Fibroblast of skin of left biceps (primary cell): ENCODE measurements at places on chromosomes 5 and 9.
A peak's percentile ranks its signal among the peaks of the same experiment; 100 is the strongest.

- DNase-seq: no peak
Observed at GRCh38 chr9:129133082-129133481, 21.9 kb downstream of the PTPA start.

GRCh38 chr5:42745856-42746255 lies 10.8 kb upstream of the CCDC152 start:
- no peak for DNase-seq

GRCh38 chr5:54528633-54529209 lies 11.2 kb downstream of the SNX18 start:
- no peak for DNase-seq

- no peak for DNase-seq
Observed at GRCh38 chr5:137096149-137097103, 402.7 kb downstream of the SPOCK1 start.

DNA sequence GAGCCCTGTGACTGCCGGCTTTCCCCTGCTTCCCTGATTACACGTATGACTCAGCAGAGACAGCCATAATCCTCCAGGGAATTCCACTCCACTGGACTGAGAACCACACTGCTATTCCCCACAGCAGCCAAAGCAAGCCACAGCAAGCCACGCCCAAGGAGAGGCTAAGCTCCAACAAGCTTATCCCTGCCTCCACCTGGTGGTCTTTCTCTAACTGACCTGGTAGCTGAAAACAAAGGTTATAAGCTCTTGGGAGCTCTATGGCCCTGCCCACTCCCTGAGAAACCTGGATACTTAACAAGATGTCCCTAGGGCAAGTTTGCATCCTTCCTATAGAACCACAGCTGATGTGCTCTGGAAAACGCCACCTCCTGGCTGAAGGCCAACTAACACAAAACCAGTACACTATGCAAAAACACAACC lies 613.7 kb upstream of the CDH18 start:
- DNase-seq: no peak

GRCh38 chr9:134575901-134576176 lies 65.8 kb upstream of the COL5A1 start:
- no peak for DNase-seq

- peak; percentile 23 for DNase-seq
Observed at GRCh38 chr9:110104261-110104809, 103.6 kb downstream of the C9orf152 start.

GRCh38 chr9:122815544-122815943 lies 12.8 kb downstream of the PDCL start:
- no peak for DNase-seq

DNA sequence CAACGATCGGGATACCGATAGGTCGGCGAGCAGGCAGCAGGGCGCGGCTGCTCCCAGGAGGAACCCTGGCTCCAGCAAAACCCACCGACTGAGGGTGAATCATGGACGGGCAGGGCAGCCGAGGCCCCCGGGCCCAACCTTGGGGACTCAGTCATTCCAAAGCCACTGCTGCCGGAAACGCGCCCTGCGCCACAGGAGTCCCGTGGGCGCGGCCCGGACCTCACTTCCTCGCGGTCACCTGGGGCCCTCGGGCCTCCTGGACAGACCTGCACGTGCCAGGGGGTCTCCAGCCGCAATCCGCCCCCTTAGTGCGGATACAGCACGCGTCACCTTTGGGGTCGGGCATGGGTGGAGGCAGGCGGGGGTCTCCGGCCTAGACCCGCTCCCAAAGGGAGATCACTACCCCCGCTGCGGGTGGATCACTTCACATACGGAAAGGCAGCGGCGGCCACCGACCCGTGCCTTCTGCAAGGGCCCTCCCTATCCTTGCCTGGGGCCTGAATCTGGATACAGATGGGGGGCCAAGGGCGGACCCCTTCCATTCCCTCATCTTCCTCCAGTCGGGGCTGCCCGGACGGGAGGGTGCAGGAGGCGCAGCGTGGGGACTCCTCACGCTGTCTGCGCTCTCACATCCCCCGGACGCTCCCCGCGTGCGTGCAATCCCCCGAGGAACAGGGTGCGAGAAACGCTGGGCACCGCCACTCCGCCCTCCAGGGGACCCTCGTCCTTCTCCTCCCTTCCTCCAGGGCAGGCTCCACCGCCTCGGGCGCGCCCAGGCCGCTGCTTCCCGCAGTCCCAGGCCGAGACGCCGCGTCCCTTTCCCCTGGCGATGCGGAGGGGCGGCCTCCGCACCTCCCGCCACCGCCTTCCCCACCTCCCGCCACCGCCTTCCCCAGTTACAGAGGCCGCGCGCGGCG lies 586 bp downstream of the TXN start:
- no peak for DNase-seq

DNA sequence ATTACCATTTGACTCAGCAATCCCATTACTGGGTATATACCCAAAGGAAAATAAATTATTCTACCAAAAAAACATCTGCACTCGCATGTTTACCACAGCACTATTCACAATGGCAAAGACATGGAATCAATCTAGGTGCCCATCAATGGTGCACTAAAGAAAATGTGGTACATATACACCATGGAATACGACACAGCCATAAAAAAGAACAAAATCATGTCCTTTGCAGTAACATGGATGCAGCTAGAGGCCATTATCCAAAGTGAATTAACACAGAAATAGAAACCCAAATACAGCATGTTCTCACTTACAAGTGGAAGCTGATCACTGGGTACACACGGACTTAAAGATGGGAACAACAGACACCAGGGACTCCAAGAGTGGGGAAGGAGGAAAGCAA lies 2.1 kb downstream of the CDC23 start:
- DNase-seq: no peak

DNA sequence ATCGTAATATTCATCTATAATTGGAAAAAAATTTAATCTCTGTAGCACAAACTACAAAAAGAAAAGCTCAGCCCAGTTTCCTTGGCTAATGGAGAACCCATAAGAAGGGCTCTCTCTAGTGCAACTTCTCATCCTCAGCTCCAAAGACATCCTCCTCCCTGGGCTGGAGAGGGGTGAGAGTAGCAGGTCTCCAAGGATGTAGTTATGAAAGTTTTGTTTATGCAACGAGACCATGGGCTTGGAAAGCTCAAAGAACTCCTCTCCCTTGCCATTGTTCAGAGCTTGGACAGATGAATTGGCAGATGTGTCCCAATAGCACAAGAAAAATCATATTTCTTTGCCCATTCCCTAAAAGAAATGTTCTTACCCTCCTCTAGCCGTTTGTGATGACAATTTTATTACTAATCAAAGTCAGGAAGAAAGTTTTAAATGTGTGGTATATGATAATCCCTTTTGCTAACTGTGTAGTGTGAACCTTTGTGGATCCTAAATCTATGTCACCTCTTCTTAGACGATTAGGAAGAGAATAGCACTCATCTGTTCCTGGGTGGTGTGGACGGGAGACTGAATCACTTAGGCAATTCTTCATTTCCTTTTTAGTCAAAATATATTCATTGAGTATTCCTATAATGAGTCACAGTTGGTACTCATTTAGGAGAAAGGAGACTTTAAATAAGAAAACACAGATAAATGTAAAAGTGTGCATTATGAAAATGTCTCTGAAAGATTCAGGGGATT lies 52.2 kb downstream of the GARNL3 start:
- no peak for DNase-seq

DNA sequence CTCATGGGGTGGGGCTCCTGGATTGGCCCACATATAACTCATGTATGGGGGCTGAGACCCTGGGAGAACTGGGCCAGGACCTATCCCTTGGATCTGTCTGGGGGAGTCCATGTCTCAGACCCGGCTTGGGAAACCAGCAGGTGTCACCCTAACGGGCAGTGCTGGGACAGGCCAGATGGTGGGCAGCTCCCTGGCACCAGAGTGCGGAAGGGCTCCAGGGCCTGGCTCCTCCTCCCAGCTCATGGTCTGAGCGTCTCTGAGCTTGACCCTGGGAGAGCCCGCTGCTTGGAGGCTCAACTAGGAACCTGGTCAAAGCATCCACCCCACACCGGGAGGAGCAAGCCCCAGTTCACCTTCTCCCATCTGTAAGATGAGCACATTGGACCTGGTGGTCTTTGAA lies 15.5 kb upstream of the NCS1 start:
- no peak for DNase-seq

DNA sequence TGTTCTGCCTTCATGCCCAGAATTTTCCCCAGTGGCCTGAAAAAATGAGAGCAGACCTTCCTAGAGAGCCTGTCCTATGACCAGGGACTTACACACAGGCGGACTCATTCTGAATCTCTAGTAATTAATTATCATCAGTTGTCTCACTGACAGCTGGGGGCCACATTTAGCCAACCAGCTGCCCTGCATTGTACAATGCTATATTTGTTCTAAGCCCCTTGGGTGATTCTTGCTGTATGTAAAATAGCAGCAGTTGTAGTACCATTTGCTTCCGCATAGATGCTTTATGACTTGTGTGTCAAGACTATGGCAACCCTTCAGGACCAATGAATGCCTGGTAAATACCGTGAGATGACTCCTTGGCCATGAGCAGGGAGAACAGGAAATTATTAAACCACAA lies 415.4 kb upstream of the SEMA6A start:
- DNase-seq: no peak

DNA sequence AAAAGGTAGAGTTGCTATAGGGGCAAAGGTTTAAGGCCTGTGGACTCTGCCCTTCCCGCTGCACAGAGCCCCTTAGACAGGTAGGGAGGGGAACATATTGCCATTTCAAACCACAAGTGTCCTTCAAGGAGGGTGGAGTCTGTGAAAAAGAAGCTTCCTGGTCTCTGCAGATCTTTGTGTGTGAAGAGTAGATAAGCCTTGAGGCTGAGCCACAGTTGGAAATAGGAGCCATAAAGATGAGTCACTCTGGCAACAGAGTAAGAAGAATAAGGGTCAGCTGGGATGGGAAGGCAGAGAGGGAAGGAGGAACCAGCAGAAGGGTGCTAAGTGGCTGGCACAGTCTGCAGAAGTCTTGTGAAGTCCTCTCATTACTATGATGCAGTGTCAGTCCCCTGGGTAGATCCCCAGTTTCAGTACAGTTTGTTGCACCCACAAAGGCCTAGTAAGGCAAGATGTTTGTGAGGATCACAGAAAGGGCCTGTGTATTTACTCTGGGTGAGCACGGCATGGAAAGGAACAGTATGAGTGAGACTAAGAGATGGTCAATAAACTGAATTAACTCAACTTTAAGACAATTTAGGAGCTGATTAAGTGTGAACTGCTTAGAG lies 18.1 kb downstream of the GRXCR2 start:
- DNase-seq: peak; percentile 35

GRCh38 chr5:137627706-137628105 lies 108.2 kb downstream of the KLHL3 start:
- DNase-seq: no peak

DNA sequence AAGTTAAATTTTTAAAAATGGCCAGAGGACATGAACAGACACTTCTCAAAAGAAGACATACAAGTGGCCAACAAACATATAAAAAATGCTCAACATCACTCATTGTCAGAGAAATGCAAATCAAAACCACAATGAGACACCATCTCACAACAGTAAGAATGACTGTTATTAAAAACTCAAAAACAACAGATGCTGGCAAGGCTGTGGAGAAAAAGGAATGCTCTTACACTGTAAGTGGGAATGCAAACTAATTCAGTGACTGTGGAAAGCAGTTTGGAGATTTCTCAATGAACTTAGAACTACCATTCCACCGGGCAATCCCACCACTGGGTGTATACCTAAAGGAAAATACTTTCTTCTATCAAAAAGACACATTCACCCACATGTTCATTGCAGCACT lies 168.5 kb upstream of the PIK3R1 start:
- DNase-seq: peak; percentile 75

DNA sequence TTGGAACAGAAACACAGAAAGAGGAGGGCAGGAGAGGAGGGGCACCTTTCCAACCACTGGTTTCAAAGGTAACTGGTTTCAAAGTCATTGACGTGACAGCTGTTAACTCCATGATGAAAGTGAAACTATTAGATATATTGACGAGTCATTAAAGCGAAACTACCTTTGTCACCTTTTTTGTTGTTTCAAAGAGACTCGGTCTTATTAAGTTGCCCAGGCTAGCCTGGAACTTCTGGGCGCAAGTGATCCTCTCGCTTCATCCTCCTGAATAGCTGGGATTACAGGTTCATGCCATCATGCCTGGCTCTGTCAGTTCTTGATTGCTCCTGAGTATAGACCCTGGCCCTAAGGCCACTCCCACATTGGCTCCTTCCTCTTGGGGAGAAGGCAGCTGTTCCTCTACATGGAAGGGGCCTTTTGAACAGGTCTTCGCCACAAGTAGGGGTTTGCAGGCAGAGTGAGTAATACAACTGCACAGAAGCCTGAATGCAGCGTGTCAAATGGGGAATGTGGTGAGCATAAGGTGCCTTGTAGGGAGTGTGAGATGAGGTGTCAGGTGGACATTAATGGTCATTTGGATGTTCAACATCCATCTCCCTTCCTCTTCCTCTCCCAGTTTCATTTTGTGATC lies 3.4 kb upstream of the F12 start:
- no peak for DNase-seq

- DNase-seq: no peak
Observed at GRCh38 chr5:174610968-174611367, 113.4 kb upstream of the MSX2 start.

DNA sequence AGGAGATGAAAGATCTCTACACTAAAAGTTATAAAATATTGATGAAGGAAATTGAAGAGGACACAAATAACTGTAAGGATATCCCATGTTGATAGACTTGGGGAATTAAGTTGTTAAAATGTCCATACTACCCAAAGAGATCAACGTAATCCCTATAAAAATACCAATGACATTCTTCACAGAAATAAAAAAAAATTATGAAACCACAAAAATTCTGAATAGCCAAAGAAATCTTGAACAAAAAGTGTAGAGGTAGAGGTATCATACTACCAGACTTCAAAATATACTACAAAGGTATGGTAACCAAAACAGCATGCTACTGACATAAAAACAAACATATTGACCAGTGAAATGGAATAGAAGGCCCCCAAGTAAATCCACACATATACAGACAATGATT lies 71.5 kb upstream of the ELL2 start:
- DNase-seq: no peak

DNA sequence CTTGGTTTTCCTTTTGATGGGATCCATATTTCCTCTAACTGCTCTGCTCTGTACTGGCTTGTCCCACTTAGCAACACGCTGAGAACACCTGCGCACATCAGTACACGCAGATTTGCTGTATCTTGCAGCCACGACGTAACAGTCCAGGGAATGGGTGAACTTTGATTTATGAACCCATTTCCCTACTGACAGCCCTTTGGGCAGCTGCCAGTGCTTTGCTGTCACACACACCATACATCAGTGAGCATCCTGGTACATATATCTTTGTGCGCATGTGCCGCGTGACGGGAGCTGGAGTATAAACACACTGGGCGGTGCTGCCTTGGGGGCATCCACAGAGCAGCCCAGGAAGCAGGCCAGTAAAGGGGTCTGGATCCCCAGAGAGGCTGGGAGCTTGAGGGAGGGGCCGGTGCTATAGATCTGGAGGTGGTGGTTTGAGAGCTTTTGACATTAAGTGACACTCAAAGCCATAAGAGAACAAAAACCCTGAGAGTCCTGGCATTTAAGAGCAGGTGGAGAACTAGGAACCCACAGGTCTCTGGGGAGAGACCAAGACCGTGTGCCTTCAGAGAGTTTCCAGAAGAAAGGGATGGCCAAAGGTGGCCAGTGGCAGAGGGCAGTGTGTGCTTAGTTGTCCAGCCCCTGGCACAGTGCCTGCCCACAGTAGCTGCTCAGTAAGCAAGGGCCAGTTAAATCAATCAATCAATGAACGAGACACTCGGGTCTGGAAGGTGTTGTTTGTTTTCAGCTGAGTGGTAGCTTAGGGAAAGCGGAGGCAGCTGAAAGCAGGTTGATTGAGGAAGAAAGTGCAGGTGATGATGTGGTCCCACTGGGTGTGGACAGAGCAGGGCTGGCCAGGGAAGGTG lies 53.7 kb downstream of the LMX1B start:
- no peak for DNase-seq
